Hypothalamus (tissue), 51 donors: ENCODE measurements at places on chromosomes 4 and X.

GRCh38 chr4:46270986-46271596 lies 118.8 kb downstream of the GABRA2 start:
- no peak for DNase-seq

GRCh38 chr4:138113819-138114400 lies 128.2 kb downstream of the SLC7A11 start:
- no peak for DNase-seq

DNA sequence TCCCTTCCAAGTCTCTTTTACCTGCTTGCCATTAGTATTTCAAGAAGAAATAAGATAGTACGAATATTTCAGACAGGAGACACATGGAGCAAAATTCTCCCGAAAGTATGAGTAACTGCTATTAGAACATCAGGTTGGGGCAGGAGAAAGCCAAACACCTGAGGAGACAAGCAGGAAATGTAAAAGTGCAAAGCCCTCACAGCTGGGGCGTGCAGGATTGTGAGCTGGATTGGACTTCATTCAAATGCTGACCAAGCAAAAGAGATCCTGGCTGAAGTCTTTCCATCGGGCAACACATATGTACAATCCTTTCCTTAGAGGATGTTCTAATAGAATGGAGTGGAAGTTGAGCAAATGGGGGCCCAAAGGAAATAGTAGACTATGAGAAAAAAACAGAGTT lies 76.8 kb downstream of the DTHD1 start:
- no peak for DNase-seq

DNA sequence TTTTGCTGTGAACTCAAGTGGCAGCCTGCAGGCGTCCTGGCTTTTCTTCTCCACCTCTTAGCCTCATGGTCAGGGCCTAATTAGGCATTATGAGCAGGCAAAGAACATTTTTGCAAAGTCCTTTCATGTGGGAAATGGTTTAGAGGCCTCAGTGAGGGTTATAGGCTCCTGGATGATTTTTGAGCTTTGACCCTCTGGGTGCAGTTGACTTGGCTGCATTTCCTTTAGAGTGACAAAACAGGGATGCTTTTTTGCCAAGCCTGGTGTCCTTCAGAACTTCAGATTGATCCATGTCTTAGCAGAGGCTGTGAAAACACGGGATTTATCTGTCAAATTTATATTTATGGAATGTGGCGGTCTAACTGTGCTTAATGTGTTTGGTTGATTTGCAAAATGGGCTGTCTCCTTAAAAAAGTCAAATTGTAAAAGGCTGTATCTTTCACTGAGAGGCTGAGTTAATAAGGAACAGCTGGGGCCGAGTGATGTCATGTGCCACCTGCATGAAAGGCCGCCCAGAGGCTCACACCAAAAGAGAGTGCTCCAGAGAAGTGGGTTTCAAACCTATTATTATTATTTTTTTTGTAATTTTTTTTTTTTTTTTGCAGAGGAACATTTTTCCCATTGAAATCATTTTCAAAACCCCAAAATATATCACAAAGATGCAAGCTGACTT lies 192.2 kb upstream of the ARX start:
- DNase-seq, result no peak

- no peak for DNase-seq
Observed at GRCh38 chr4:128289523-128290158, 2.0 kb upstream of the PGRMC2 start.
